ENCODE measurements at places on chromosomes 7 and 10. TPM values are rescaled to one million over a fixed set of nuclear protein-coding genes. Genes with fewer than 3 reads are reported as not detected.

MMRN2 gene
- 1.9 TPM for total RNA-seq

ZNF425 gene
- total RNA-seq, result 1.6 TPM

CRPPA gene
- total RNA-seq, result 0.75 TPM

ADARB2 gene
- total RNA-seq, result not detected

PON1 gene
- not detected for total RNA-seq

CCDC3 gene
- not detected for total RNA-seq

TCTN3 gene
- 21.8 TPM for total RNA-seq

NAT16 gene
- not detected for total RNA-seq

BBS9 gene
- total RNA-seq, result 5.7 TPM

ATP6V0E2 gene
- 78.2 TPM for total RNA-seq

SLC26A5 gene
- 0.86 TPM for total RNA-seq

- no peak for DNase-seq
These were observed 321.5 kb upstream of the NRP1 start for GRCh38 chr10:33655921-33656320.

DNA sequence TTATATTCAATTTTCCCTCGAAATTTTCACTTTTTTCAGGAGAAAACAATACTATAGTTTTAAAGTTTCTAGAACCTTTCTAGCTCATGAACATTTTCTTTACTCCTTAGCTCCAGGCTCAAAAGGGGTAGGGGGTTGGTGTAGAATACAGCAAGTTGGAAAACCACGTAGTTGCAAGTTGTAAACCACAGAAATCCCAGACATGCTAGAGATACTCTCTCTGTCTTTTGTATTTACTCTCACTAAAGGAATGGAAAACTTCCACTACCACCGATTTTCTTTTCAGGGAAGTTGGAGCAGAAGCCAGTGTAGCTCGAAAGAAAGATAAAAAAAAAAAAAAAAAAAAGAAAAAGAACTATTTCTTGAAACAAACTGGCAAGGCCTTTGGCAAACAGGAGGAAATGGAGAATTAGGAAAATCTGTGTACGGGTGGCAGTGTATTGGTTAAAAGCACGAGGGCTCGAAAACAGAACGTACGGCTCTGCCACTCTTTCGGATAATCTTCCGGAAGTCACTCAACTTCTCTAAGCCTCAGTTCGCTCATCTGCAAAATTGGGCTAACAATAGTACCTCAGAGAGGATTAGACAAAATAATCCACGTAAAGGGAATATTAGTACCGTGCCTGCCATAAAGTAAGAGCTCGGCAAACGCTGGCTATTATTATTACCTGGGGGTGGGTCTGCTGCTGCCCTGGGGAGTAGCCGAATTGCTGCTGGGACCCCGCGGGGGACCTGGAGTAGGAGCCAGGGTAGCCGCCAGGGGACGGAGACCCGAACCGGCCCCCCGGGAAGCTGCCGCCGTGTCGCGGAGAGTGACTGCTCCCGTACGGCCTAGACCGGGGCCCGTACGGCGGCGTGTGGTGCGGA is 628 bp downstream of the MPLKIP start:
- DNase-seq, result peak; percentile 17

DNA sequence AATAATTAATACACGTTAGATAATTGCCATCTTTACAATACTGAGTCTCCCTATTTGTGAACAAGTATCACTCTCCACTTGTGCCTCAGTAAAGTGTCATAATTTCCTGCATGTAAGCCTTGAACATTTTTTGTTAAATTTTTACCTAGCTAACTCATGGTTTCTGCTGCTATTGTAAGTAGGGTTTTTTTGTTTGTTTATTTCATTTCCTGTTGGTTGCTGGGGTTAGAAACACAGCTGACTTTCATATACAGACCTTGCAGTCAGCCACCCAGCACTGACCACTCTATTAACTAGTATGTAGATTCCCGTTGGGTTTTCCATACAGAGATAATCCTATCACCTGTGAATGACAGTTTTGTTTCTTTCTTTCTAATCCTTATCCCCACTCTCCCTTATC is 133.3 kb downstream of the MPP7 start:
- DNase-seq, result no peak

- peak; percentile 63 for DNase-seq
These were observed 50.4 kb downstream of the CCNY start for GRCh38 chr10:35386594-35387174.

DNA sequence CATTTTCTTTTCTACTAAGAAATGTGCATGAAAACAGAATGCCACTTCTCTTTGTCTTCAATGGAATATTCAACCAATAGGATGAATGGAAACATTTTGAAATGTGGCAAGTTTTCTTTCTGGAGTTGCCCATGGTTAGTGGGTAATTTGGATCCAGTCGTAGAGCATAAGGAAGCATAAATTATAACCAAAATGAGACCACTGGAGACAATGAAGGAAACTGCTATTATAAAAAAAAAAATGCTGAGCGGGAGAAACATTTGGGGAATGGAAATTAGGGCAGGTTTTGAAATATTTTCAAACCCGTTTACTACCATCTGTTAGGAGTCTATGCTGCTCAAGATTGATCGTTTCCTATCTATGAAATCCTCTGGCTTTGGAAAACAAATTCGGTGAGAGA is 182.9 kb upstream of the PRKCQ start:
- DNase-seq, result no peak

DNA sequence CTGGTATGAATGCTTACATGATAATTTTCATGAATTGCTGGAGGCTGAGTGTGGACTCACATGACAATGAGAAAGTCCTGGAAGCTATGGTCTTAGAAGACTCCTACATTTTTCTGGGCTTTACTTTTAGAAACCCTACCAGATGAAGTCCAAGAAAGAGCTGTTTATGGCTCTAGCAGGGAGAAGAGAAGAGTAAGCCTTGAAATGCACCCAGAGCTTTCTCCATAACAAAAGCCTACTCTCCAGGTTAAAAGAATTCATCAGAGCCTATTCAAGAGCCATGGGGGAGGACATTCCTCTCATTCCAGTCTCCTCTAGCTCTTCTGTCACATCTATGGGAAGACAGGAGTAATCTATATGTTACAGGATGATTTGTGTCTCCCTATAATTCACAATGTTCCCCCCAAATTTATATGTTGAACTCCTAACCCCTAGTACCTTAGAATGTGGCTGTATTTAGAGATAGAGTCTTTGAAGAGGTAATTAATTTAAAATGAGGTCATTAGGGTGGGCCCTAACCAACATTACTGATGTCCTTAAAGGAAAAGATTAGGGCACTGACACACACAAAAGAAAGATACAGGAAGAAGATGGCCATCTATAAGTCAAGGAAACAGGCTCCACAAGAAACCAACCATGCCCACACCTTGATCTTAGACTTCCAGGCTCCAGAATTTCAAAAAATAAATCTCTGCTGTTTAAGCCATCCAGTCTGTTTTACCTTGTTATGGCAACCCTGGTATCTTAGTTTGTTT is 193.8 kb upstream of the PTER start:
- no peak for DNase-seq

GRCh38 chr10:107754814-107755213 is 590.3 kb upstream of the SORCS1 start:
- DNase-seq, result no peak

GRCh38 chr7:17446340-17446739 is 147.9 kb downstream of the AHR start:
- DNase-seq, result no peak

DNA sequence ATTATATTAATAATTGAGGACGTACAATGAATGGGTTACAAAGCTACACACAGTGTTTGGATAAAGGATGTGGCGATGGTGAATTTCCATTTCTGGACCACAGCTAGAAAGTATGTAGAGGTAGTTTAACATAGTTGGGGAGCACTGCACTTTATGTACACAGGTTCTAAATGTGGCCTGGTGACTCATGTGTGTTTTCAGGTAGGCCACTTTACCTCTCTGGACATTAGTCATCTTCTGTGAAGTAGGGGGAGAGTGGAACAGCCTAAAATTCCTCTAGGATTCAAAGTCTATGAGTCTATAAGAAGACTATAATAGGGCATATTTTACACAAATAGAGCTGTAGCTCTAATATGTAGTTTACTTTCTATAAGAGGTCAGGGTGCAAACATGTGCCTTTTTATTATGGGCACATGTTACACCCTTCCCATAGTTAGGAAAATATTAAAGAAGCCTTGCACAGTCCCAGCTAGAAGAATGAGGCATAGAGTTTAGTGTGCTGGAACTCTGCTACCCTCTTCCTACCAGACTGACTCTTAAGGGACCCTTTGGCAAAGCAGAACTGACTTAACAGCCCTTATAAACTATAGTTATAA is 594.9 kb downstream of the LRMDA start:
- peak; percentile 97 for DNase-seq

DNA sequence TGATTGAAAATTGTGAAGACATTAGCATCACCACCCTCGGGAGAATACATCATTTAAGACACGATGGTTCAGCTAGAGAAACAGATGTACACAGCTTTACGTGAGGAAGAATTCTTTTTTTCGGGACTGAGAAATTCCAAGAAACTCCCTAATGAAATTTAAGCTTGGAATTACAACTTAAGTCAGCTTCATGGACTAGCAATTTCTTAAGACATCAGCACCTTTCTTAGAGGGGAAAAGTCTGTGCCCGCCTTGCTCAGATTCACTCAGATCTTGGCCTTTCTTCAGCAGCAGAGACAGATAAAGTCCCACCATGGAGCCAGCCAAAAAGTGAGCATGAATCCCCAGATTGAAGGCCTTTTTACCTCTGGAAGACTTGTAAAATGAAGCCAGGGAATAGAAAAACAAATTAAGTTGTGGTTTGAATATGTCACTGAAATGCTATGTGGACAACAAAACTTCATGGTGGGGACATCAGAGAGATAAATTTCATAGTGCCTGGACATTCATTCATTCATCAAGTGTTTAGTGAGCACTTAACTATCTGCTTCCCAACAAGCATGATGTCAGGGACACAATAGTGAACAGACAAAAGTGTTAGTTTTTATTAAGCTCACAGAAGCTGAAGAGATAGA is 32.1 kb downstream of the PRKG1 start:
- no peak for DNase-seq

GRCh38 chr10:47088656-47089354 is 177.6 kb downstream of the PTPN20 start:
- DNase-seq, result no peak

GRCh38 chr10:127216786-127217185 is 20.4 kb upstream of the INSYN2A start:
- peak; percentile 32 for DNase-seq

DNA sequence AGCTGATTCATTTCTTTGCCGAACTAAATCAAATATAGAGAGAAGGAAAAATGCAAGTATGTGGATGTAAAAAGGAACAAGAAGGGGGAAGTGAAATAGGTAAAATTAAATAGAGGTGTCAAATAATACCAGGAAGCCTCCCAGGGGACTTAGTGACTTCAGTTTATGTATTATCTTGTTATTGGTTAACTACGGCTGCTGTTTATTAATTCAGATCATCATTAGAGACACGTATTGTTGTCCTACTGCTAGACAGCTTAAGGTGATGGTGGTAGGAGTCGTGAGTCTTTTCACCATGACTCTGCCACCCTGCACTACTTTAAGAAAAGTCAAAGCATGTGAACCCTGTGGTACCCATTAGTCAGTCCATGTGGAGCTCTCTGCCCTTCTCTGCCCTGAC is 289.1 kb downstream of the PRKG1 start:
- no peak for DNase-seq

DNA sequence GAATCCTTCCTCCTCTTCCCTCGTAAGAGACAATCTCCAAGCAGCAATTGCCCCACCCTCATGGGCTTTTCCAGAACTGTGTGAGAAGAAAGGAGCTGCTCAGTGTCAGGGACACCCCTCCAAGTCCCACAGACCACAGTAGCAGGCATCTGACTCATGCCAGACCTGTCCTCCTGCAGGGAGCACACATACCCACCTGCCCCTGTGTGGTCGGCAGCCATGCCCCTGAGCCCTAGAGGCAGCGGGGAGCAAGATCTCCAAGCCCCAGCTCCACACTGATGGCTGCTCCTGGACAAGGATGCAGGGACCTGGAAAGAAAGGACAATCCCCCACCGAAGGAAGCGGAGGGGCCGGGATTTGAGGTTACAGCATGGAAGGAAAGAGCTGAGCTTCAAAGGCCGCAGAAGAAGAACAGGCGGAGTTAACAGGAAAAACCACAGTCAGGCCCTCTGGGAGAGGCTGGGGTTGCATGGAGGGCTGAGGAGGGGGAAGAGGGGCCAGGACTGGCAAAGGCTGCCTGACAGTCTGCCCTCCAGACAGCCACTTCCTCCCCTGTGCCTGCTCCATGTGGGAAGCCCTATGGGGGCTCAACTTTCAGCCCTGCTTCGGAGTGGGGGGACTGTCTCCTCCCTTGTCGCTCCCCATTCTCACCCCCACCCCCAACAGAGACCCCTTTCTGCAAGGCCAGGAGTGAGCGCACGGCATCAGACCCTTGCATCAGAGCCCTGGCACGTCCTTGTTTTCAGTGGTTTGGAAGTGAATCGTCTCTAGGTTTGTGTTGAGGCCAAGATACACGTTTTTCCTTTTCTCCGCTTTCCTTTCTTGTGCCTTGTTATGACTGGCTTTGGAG is 46.8 kb downstream of the ASB13 start:
- no peak for DNase-seq

DNA sequence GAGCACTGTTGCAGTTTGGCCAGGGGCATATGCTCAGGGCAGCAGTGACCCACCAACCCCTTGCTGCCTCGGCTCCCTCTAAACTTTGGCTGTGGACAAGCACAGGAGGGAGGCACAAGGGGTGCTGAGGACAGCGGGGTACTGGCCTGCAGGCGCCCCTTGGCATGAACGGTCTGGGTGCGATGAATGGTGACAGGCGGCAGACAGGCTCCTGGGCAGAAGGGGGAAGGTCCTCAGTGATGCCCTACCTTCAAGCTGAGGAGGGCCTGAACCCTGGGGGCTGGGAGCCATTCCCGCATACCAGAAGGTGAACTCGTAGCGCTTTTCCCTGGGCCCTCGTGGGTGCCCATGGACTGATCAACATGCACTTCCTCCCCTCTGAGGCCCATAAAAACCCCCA is 567.1 kb downstream of the GRM8 start:
- DNase-seq, result no peak

DNA sequence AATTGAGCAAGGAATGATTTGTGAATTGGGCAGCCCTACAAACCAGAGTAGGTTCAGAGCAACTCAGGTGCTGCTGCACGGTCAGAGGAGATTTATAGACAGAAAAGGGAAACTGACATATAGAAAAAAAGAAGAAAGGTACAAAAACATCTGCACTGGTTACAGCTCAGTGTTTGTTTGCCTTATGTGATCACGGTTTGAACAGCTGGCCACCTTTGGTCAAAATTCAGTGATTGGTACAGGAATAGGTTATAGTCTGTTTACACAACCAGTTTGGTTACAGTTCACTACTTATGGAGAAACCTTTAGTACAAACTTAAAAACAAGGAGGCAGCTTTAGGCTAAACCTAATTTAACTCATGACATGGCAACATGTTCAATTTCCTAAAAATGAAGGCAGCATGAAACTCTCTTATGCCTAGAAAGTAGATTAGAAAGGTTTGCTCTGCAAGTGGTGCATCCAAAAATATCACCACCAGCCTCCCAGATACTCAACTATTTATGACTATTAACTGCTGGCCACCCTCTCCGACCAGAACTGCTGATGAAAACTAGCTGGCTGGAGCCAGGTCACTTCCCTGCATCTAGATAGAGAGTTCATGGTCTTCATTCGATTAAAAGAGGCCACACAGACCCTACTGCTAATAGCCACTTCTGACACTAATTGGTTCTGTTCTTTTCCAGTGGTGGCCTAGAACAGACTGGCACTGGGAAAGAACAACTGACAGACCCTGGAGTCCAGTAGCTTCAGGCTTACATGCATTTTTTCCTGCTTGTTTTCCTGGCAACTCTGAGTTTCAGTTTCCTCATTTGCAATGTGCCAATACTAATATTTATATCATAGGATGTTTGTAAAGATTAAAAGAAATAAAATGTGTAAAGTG is 548.0 kb downstream of the CCSER2 start:
- no peak for DNase-seq

- peak; percentile 55 for DNase-seq
These were observed 23.9 kb downstream of the HECTD2 start for GRCh38 chr10:91434041-91434440.
